ENCODE measurements at places on chromosomes 6 and 20. TPM values are rescaled to one million over a fixed set of nuclear protein-coding genes. Genes with fewer than 3 reads are reported as not detected.

- no peak for DNase-seq
- peaks cover 28% of the 10 kb centered on the region for H3K4me1 ChIP-seq
- no peak overlapping the region for H3K27ac ChIP-seq
- H3K36me3 ChIP-seq: peaks cover 48% of the 10 kb centered on the region
- peaks cover 3% of the 10 kb centered on the region for H3K27me3 ChIP-seq
- H3K4me3 ChIP-seq: no peak overlapping the region
These were observed 139.5 kb downstream of the QKI start for GRCh38 chr6:163554032-163554431.

Gene JARID2
- 34.5 TPM for total RNA-seq

GRCh38 chr6:159121486-159121885, 47.7 kb upstream of the FNDC1 start:
- H3K36me3 ChIP-seq: no peaks in the 10 kb centered on the region
- H3K4me1 ChIP-seq: no peaks in the 10 kb centered on the region
- no peak overlapping the region for H3K4me3 ChIP-seq
- H3K27ac ChIP-seq: no peak overlapping the region
- H3K27me3 ChIP-seq: peaks cover 11% of the 10 kb centered on the region

Gene C6orf52
- total RNA-seq: 8.2 TPM

DNA sequence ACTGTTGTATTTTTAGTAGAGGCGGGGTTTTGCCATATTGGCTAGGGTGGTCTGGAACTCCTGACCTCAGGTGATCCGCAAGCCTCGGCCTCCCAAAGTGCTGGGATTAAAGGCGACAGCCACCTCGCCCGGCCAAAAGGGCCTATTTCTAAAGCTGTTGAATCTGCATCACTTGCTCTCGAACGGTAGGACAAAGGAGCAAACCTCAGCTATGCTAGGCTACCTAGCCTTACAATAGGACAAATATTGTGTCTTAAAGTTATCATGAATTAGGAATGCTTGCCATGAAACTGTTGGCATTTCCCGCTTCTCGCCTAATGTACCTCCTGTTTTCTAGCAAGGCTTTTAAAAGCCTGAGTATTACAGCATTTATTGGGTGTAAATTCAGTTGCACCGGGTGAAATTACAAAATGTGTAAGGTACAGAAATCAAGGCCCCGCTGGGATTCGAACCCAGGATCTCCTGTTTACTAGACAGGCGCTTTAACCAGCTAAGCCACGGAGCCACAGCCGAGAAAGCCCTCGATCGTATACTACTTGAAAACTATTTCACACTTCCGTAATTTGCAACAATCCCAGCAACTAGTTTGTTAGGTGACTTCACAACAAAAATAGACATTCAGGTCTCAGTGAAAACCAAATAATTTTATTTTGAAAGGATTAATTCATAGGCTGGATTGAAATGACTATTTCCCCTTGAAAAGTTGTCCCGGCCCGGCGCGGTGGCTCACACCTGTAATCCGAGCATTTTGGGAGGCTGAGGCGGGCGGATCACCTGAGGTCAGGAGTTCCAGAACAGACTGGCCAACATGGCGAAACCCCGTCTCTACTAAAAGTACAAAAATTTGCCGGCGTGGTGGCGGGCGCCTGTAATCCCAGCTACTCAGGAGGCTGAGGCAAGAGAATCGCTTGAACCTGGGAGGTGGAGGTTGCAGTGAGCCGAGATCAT, 211.6 kb upstream of the ZNF184 start:
- H3K4me1 ChIP-seq: peaks cover 37% of the 10 kb centered on the region
- DNase-seq: no peak
- no peak overlapping the region for H3K27ac ChIP-seq
- H3K27me3 ChIP-seq: peaks cover 86% of the 10 kb centered on the region
- H3K36me3 ChIP-seq: peaks cover 10% of the 10 kb centered on the region
- H3K4me3 ChIP-seq: peak overlapping the region; percentile 90

Data from neural crest cell (in vitro differentiated cells).